ENCODE measurements at places on chromosomes 2 and 18.
A peak's percentile ranks its signal among the peaks of the same experiment; 100 is the strongest.

DNA sequence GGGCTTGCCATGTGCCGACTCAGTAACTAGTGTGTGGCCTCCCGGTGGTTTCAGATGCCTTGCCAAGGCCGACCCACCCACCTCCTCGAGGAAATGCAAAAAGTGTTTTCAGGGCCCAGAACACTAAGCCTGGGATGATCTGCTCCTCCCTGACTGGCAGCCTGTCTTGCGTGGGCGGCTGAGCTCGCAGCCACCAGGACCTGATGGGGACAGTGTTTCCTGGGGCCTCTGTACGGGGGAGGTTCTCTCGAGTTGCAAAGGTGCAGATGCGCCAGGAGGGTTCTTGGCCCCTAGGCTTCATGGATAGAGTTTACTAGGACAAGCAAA is 85.2 kb downstream of the GLI2 start:
- peak; percentile 83 for DNase-seq

- DNase-seq = no peak
Observed at GRCh38 chr18:23890589-23890988, 124.0 kb upstream of the TTC39C start.

DNA sequence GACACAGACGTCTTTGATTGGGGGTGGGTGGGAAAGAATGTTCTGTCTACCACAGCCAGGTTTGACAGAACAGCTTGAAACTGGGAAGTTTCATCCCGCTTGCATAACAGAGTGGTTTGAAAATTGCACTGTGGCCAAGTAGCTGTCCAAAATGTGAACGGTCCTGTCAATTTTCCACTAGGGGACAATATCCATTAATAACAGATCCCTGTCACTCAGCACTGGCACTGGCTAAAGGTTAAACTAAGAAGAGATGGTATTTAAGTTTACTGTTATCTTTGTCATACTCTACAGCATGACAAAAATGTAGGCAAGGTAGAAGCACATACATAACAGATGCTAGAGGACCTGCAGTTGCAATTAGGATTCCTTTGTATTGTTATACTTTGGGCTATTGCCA is 55.6 kb upstream of the ACMSD start:
- peak; percentile 13 for DNase-seq

- no peak for DNase-seq
Observed at GRCh38 chr2:99111945-99112344, 29.6 kb upstream of the C2orf15 start.

DNA sequence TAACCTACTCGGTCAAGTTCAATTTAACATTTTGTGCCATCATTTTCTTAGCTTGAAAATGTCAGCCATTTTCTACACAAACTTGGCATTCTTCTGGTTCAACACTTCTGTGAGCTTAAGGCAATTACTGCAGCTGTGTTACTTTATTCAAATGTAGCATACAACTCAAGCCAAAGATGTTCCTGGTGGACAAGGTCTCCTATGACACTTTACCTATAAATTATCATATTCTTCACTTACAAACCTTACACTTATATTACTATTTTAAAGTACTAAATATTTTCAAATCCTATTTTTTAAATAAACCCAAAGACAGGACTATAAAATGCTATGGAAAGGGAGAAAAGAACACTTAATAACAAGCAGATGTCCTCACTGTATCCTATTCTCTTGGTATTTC is 1045.3 kb downstream of the TSN start:
- DNase-seq = peak; percentile 86

GRCh38 chr2:118168615-118169014 is 80.3 kb downstream of the INSIG2 start:
- DNase-seq = no peak

DNA sequence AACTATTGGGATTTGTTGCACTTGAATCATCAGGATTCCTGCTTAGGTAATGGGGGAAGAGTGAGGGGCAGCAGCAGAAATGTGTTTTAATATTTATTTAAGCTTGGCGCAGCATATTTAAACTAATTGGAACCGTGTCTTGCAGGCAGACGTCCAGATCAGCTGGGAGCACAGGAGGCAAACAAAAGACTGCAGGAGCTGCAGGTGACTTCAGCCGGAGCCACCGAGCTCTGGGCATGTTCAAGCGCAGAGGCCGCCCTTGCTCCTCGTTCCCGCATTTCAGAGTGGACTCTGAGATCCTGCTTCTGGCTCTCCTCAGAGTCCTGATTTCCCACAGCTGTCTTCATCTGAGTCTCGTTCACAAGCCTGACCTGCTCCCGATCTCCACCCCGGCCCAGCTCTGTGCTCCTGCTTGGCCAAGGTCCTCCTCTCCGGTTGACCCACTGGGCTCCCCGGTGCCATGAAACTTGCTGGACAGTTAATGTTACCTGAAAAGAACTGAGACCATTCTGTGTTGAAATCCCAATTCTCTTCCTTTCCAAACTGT is 475.5 kb downstream of the SOX11 start:
- no peak for DNase-seq

GRCh38 chr2:57886161-57886786 is 160.3 kb upstream of the VRK2 start:
- DNase-seq = no peak

- DNase-seq = peak; percentile 45
Observed at GRCh38 chr2:119721462-119721861, 38.3 kb upstream of the PTPN4 start.

DNA sequence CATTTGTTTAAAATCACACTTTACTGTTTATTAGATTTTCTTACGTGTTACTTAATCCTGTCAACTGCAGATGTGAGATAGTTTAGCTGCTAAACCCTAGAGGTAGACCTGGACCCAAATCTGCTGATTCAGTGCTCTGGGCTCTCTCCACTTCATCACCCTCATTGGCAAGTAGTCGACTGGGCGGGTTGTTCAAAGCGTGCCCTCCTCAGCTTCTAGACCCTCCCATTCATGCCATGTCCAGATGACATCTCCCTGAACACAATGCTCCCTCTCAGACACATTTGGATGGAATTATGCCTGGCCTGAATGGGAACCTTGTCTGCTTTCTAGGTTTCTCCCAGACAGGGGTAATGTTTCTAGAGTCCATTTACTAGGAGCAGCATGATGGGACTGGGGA is 43.7 kb downstream of the RPIA start:
- DNase-seq = no peak

DNA sequence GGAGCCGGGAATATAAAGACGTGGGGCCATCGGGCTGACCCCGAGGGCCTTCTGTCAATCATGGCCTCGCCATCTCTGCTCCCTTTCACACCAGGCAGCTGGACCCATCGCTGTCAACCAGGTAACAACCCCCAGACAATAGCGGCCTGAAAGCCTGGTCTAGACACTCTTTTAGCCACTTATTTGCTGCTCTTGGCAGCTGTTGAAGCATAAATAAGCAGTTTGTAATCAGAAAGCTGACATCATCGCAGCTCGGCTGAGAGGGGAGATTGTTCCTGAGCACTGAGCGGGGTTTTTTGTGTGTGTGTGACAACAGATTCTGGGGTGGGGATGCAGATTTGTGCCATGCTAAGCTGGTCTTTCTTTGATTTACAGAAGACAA is 423.6 kb upstream of the POU3F3 start:
- no peak for DNase-seq

- DNase-seq = no peak
Observed at GRCh38 chr2:224517963-224518362, 67.2 kb downstream of the CUL3 start.

DNA sequence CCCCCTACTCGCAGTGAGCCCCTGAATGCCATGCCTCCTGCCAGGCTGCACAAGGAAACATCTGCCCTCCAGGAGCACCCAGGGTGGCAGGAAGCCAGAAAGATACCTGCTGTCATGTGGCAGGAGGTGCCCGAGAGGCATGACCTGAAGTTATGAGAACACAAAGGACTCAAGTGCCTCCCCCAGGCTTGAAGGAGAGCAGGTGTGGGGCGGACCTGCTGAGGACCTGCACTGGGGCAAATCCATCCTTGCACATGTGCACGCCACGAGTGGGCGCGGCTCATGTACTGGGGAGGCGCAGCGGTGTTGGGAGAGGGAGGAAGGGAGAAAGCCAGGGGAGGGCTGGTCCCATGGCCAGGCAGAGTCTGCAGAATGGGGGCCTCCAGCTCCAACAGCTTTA is 26.9 kb downstream of the SDC1 start:
- DNase-seq = no peak

GRCh38 chr2:160613466-160614153 is 120.0 kb upstream of the RBMS1 start:
- DNase-seq = no peak

GRCh38 chr2:223563462-223563861 is 38.7 kb downstream of the SCG2 start:
- no peak for DNase-seq

- DNase-seq = no peak
Observed at GRCh38 chr2:97734061-97735051, 21.0 kb downstream of the ZAP70 start.

- no peak for DNase-seq
Observed at GRCh38 chr2:237859082-237859433, 365 bp upstream of the RAMP1 start.

GRCh38 chr2:146527166-146527565 is 1317.7 kb upstream of the ACVR2A start:
- DNase-seq = no peak

DNA sequence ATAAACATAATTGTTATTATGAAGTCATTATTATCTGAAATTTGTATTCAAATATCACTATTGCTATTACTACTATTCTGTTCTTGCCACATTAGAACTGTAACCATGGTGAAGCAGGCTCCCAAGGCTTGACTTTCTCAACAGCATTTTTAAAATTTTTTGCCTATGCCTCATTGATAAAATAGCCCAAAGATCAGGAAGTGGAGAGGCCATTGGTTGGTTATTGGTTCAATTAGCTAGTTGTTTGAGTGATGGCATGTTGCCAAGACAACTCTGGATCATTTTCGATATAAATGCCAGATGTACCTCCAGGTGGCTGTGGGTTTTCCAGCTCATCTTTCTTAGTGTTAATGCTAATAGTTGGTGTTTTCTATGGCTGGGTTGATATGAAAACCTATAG is 513.5 kb downstream of the TRIB2 start:
- no peak for DNase-seq

- no peak for DNase-seq
Observed at GRCh38 chr2:102365763-102366162, 10.2 kb downstream of the IL18R1 start.

GRCh38 chr2:230162981-230163380 is 56.8 kb downstream of the SP110 start:
- no peak for DNase-seq

- DNase-seq = peak; percentile 74
Observed at GRCh38 chr2:235286622-235287374, 207.0 kb upstream of the AGAP1 start.

- DNase-seq = no peak
Observed at GRCh38 chr2:19218166-19218565, 140.3 kb downstream of the OSR1 start.

GRCh38 chr2:142223309-142223708 is 92.5 kb upstream of the LRP1B start:
- no peak for DNase-seq

DNA sequence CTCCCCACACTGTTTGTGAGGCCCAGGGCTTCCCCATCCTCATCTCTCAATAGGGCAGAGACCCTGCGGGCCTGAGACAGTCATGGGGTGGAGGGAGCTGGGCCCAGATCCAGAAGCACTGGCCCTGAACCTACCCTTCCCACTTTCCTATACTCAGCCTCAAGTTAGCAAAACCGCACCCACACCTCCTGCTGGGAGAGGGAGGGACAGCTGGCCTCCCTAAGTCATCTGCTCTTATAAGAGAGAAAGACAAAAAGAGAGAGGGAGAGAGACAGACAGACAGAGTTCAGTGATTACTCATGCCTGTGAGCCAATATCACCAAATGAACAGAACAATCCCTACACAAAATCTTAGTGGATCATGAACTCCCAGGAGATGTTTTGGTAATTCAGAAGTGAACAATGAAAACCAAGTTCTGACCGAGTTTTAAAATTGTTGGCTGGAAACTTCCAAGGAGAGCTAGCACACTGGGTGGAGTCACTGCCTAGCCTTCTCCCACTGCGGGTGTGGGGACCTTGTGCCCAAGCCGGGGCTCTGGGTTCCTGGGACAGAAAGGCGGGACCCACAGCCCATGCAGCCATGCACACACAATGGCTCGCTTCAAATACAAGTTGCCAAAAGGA is 130.5 kb downstream of the PXDN start:
- no peak for DNase-seq

DNA sequence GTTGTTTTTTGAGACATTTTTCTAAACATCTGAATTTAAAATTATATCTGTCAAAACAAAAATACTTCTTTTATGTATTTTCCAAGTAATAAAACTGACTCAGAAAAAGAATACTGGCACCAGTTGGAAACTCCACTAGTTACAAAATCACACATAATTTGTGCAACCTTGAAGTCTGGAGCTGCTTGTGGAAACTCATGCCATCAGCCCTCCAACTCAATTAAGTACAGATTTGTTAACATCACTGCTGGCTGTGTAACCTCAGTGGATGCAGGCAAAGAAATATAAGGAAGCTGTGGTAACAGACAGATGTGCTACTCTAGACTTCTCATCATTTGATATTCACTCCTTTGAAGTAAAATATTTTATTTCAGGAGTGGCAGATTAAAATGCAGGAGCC is 30.0 kb upstream of the RAPH1 start:
- no peak for DNase-seq

GRCh38 chr2:240806006-240806405 is 14.0 kb downstream of the KIF1A start:
- DNase-seq = no peak

DNA sequence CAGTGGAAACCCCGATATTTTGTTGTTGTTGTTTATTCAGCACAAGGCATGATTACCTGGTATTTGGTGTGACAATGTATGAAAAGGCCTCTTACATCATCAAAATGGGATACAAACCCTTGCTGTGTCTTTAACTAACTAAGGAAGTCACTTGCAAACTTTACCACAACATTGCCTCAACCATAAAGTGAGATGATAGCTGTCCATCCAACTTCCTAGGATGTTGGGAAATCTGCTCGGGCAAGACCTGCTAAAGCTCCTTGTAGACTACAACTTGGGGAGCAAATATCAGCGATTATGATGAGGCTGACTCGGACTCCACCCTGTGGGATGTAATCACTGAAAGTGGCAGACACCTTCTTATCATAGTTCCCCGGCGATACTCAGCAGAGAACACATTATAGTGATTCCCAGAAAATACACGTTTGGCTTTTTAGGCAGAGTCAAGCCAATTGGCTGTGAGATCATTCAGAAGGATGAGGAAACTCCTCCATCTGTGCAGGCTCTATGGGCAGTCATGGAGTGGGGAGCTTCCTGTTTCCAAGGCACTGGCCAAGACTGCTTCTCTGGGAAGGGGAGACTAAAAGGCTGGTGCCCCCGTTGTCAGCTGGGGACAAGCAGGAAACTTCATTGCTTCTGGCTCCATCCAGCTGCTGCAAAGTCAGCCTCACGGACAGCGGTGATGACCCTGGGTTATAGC is 289.0 kb downstream of the RNF144A start:
- no peak for DNase-seq
